ENCODE measurements at places on chromosomes 4 and X.

DNA sequence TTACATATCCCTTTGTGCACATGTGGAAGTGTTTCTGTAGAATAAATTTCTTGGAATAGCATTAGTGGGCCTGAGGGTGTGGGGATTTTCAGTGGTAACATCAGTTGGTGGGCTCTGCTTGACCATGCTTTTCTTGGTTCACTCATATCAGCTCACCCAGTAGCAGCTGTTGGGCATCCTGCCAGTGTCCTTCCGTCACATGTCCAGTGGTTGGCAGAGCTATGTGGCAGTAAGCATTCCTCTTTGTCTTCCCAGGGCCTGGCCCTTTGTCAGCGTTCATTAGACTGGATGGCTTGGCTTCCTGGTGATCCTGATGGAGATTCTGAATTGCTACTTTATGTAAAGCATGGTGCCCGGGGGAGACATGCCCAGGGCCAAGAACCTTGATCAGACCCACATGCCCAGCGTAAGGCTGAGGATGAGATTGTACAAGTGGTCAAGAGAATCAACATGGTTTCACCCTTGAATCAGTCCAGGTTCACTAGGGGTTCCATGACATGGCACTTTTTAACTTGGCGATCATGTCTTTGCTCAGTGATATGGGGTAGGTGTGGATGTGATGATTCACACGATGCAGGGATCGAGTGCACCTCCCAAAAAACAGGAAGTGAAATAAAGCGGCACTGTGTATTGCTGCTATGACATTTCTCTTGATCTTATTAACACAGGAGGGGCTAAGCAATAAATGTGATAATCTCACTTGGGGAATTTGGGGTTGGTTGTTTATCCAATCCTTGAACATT, 72.1 kb upstream of the IGFBP7 start:
- no peak for DNase-seq

GRCh38 chr4:137200322-137200721, 332.0 kb downstream of the PCDH18 start:
- no peak for DNase-seq

- DNase-seq = no peak
Observed at GRCh38 chrX:39011454-39012221, 210.4 kb downstream of the MID1IP1 start.

DNA sequence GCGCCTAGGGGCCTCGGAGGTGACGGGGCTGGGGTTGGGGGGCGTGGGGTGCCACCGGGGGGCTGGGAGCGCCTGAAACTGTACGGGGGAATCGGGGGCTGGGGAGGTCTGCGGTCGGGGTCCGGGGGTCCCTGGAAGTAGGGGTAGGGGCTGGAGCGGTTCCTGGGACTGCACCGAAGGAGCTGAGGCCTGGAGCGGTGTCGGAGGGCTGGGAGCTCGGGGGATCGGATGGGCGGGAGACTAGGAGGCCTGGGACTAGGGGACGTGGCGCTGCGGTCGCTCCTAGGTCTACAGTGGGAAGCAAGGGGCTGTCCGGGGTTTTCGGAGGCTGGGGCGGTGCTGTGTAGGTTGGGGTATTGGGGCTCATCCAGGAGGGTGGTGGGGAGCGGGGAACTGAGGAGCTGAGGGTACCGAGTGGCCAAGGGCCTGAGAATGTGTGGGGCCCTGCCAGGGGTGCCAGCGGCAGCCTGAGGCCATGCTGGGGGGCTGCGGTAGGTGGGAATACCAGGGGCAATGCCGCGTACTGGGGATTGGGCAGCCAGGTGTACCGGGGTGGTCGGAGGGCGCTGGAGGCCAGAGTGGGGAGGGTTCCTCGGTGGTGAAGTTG, 562 bp downstream of the AKAP17A start:
- no peak for DNase-seq
